ENCODE measurements at places on chromosomes 7 and 10. TPM values are rescaled to one million over a fixed set of nuclear protein-coding genes. Genes with fewer than 3 reads are reported as not detected.

UCMA gene
- not detected for total RNA-seq

PCDH15 gene
- not detected for total RNA-seq

SEMA3C gene
- total RNA-seq = 64.8 TPM

GAD2 gene
- not detected for total RNA-seq

SCART1 gene
- 5.0 TPM for total RNA-seq

STOX1 gene
- total RNA-seq = 5.7 TPM

KIAA1549 gene
- 1.6 TPM for total RNA-seq

SPDYE18 gene
- 8.4 TPM for total RNA-seq

MYL10 gene
- total RNA-seq = not detected
